ENCODE measurements at places on chromosomes 6 and 20.

GRCh38 chr6:42564506-42564825 lies 637 bp downstream of the UBR2 start:
- DNase-seq, result no peak

GRCh38 chr6:23414051-23414445 lies 712.0 kb upstream of the NRSN1 start:
- DNase-seq, result no peak

- DNase-seq, result no peak
These were observed 12.8 kb downstream of the TRAF3IP2 start for GRCh38 chr6:111592726-111593511.

GRCh38 chr20:13229538-13229937 lies 8.5 kb downstream of the ISM1 start:
- no peak for DNase-seq

DNA sequence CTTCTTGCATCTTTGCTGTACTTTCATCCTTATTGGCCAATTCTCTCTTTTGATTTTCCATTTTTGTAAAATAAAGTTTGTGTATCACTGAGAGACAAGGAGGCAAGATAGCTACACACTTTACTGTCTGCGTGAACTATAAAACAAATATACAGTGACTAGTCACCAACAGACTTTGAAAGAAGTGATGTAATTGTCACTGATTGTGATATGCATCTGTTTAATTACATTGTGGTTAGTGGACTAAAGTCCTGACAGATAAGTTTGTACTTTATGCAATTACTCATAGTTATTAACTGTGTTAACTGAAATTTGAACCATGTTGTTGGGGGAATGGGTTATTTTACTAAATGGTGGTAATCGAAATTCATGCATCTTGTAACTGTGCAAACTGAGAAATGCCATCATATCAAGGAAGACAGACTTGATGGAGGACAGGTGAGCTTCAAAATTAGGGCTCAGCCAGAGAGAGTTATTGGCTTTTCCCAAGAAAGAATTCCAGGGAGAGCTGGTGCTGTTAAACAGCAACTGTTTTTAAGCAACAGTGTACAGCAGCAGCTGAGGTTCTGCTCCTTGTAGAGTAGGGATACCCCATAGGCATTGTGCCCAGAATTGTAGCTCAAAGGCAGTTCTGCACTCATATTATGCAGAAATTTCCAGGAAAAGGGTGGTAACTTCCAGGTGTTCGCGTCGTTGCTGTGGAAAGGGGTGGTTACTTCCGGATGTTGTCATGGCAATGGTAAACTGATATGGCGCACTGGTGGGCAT lies 62.9 kb downstream of the EFHC1 start:
- DNase-seq, result no peak

- no peak for DNase-seq
These were observed 798 bp upstream of the SNAP91 start for GRCh38 chr6:83709748-83710050.

DNA sequence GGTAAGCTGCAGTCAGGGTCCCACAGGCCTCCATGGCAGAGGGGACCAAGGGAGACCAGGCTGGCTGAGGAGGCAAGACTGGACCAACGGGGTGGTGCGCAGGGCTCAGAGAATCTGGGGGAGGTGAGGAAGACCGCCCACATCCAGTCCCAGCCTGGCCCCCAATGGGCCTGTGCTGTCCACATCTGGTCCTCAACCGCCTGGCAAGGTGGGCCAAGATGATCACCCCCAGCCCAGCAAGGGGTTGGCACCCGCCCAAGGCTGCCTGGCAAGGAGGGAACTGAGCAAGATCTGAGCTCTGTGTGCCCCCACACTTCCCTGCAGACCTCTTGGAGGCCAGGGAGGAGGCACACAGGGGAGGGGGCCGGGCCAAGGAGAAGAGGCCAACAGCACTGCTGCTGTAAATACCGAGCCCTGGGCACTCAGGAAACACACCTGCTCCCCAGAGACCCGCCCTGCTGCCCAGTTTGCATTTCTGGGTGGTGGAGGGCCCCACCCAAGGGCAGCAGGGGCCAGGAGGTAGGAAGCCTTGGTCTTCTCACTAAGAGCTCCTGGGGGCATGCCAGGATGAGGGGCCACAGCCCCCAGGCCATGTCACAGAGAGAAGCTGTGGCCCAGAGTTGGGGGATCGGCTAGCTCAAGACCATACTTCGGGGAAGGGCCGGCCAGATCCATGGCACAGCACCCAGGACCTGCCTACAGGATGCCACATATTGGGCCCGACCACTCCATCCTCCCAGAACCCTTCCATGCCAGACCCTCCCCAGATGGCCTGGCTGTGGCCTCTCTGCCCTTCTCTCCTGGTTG lies 109.6 kb downstream of the ASXL1 start:
- no peak for DNase-seq

DNA sequence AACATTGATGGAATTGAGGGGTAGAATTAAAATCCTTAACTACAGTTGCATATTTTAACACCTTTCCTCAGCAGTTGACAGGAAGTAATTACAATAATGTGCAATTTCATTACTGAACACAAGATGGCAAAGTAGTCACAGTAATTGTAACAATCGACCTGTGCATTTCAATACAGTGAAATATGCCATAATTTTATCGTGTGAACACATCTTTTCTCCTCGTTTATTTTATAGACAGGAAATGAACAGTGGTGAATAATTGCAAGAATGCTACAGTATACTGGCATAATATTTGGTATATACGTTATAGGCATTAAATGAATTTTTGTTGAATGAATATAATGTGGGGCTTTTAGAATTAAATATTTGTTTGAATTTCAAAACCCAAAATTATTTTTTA lies 25.0 kb downstream of the CYB5R4 start:
- no peak for DNase-seq

DNA sequence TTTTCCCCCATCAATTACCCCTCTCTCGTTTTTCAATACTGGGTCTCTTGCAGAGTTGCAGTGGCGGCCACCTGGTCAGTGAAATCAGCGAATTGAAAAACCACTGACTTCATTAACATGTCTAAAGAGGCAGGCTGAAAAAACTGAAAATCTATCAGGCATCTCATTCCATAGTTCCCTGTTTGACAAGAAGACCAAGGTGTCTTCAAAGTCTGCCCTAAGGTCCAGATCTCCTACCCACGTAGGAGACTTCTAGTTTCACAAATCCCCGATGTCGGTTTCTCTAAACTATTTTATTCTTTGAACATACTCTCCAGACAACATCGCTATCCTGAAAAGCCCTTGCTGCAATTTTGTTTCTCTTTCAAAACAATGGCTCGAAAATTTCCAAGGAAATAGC lies 796 bp upstream of the TUBB start:
- no peak for DNase-seq

DNA sequence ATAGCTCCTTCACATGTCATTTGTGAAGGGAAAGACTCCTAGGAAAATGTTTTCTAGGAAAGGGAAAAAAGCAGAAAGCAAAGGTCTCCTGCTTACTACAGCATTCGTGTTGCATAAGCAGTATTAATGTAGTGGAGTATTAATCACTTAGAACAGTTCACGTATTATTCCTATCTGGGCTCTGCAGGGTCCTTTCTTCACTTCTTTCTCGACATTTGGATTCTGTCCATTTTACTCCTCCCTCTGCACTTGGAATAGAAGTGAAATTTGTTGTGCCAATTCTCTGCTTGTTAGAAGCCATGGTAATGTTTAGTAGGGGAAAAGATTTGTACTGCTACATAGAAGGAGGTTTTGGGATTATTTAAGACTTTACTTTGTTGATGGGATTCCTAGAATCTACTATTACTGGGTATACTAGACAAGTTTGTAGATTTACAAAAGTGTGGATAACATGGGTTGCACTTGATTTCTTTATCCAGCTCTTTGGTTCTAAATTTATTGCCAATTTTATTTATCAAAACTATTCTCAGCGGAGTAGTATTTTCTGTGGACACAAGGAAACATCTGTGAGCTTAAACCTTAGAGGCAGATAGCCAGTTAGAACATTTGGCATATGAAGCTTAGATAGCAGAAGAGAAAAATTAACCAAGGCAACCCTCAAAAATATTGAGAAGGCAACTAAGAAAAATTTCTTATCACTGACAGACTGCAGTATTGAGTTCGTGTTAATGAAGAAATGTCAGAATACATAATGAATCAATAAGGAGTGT lies 108.4 kb upstream of the ESR1 start:
- no peak for DNase-seq

GRCh38 chr6:106823732-106824351 lies 150.7 kb downstream of the CD24 start:
- no peak for DNase-seq

DNA sequence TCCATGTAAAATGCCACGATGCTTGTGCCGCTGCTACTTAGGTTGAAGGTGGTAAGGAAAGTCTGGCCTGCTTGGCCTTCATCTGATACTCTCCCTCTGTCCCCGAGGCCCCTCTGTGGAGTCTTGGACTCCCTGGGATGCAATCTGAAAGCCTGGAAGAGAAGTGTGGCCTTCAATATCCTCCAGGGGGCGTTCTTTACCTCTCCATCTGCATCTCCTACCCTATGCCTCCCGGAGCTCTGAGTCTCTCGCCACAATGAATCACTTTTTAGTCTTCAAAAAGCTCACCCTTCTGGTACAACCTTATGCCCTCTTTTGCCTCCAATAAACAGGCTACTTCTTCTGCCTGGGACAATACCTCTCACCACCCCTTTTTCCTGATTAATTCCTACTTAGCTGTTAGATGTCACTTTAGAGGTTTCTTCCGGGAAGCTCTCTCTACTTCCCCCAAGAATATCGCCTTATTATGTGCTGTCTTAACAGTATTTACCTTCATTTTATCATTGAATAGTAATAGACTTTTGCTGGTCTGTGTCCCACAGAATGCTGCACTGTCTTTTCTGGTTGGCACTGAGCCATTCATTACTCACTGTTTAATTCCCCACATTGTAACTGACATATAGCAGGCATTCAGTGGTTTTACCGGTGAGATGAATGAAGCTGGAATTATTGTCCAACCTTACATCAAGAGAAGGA lies 13.9 kb upstream of the ATG5 start:
- DNase-seq, result no peak

Measured in activated naive CD4-positive, alpha-beta T cell (primary cell).